ENCODE measurements at places on chromosomes 6 and 20.

DNA sequence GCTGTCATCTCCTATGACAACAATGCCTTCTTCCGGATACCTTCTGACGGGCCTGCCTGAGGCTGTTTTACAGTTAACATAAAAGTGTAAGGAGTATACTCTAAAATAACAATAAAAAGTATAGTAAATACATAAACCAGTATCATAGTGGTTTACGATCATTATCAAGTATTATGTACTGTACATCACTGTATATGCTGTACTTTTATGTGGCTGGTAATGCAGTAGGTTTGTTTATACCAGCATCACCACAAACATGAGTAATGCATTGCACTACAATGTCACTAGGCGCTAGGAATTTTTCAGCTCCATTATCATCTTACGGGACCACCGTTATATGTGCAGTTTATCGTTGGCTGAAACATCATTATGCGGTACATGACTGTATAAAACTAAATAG lies 76.5 kb downstream of the VEGFA start:
- DNase-seq: no peak

DNA sequence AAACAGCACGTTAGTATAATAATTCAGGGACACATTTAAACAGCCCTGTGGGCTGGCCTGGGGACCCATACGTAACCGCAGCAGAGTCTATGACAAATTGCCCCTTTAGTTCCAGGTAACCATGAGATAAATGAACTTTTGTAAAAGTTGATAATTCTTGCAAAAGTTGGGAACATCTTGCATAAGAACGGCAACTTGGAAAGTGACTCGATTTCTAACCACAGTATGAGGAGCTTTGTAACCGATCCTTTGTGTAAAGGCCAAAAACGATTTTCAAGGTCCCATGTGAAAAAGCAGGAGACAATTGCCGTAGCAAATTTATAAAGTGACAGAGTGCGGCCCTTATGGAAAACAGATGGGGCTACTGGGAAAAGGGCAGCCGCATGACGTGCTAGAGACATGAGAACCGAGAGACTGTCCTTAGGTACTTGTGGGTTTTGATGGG lies 81.6 kb downstream of the PSMG4 start:
- no peak for DNase-seq

GRCh38 chr6:86256615-86257187 lies 614.0 kb upstream of the SYNCRIP start:
- no peak for DNase-seq

GRCh38 chr20:48275286-48276020 lies 490.2 kb upstream of the SULF2 start:
- no peak for DNase-seq

DNA sequence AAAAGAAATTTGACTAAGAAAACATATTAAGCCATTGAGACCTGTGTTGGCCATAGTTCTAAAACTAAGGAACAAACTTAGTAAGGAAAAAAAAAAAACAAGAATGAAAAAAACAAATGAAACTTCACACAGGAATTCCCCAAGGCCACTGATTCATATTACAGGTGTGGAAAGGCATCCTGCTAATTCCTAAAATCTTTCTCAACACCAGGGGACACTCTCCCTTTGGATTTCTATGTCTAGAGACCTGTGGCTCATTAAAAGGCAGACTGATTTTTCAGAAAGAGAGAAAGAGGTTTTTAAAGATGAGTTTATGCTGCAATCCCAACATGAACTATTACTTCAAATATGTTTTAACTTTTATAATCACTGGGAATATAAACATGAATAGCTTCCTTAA lies at the start of gene OR12D1:
TSS of gene OR12D1 (plus strand) at position 341 of the 400 bp plus-strand sequence.
- no peak for DNase-seq
